Kidney (tissue), 22 donors: ENCODE measurements at places on chromosomes 13 and 19. TPM values are rescaled to one million over a fixed set of nuclear protein-coding genes. Genes with fewer than 3 reads are reported as not detected.
A peak's percentile ranks its signal among the peaks of the same experiment; 100 is the strongest.

- DNase-seq = no peak
These were observed 45.0 kb downstream of the KCTD15 start for GRCh38 chr19:33841685-33842084.

DNA sequence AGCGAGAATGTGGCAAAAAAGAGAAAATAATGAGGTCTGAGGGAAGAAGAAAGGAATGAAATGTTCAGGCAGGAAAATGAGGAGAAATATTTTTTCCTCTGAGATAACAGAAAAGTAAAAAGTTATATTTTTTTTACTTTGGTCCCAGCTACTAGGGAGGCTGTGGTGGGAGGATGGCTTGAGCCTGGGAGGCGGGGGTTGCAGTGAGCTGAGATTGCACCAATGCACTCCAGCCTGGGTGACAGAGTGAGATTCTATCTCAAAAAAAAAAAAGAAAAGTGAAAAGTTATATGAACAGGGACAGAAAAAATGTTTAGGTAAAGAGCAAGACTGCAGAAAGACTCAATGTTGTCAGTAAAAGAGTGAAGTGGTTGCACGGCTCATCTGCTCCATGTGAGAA, 603.7 kb upstream of the GPC6 start:
- no peak for DNase-seq

- DNase-seq = peak; percentile 24
These were observed 4.3 kb upstream of the TMEM255B start for GRCh38 chr13:113754691-113755090.

DNA sequence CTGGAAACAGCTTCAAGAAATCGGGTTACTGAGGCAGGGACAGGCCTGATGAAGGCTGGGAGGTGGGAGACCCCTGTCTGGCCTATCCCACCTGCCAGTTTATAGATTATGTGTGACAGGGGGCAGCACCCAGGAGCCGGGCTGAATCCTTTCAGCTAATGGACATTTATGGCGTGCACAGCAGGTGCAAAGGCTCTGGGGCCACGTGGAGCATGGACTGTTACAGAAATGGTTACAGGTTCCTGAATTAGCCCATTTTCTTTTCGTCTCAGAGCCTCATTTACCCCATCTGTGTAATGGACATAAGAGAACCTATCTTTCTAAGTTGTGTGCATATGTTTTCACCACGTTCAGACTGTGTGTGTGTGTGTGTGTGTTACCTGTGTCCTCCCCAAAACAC, 34.4 kb upstream of the TNFAIP8L1 start:
- DNase-seq = no peak

Gene PABPC3
- polyA plus RNA-seq = not detected

GRCh38 chr13:60837806-60838205, 440.8 kb downstream of the TDRD3 start:
- no peak for DNase-seq

Gene MIPEP
- polyA plus RNA-seq = 46.8 TPM

GRCh38 chr19:58181902-58182576, 822 bp upstream of the ZNF274 start:
- no peak for DNase-seq

Gene ZNF677
- polyA plus RNA-seq = 6.5 TPM

GRCh38 chr13:44423824-44424223, 50.2 kb downstream of the SERP2 start:
- DNase-seq = no peak

Gene DIAPH3
- polyA plus RNA-seq = 2.7 TPM

Gene SYNGR4
- not detected for polyA plus RNA-seq

Gene PCDH9
- polyA plus RNA-seq = 1.6 TPM

Gene PPFIA3
- 20.0 TPM for polyA plus RNA-seq

GRCh38 chr13:75432811-75433244, 49.1 kb downstream of the TBC1D4 start:
- DNase-seq = no peak

- no peak for DNase-seq
These were observed 96.6 kb downstream of the RXFP2 start for GRCh38 chr13:31835932-31836331.

DNA sequence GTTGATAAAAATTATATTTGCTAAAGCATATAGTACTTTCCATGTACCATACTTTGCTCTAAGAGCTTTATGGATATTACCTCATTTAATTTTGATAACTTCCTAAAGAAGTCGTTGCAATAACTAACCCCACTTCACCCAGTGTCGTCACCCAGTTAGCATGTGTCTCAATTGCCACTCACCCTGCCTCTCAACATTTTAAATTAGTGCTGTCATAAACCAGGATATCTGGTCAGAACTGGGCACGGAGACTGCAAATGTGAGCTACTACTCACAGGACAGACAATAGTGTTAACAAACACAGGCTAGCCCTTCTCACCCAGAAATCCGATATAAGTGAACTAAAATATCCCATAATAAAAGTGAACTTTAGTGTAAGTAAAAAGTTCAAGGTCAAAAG, 430.6 kb downstream of the KLF12 start:
- no peak for DNase-seq

DNA sequence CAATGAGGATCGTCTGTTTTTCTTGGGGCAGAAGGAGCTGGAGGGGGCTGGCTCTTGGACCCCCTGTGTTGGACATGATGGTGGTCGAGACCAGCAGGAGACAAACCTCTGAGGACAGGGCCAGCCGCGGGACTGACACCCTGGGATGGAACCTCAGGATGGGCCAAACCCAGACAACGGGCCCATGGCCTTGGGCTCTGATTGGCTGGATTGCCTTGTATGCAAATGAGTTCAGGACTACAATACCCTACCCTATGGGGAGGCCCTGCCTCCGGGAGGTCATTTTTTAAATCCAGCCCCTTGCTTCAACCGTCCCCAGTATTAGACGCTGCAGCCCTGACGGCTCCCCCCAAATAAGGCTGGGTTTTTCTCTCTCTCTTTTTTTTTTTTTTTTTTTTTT, 22.0 kb downstream of the SLC5A5 start:
- DNase-seq = no peak

- DNase-seq = no peak
These were observed 597.4 kb upstream of the SLITRK1 start for GRCh38 chr13:84479656-84480055.

DNA sequence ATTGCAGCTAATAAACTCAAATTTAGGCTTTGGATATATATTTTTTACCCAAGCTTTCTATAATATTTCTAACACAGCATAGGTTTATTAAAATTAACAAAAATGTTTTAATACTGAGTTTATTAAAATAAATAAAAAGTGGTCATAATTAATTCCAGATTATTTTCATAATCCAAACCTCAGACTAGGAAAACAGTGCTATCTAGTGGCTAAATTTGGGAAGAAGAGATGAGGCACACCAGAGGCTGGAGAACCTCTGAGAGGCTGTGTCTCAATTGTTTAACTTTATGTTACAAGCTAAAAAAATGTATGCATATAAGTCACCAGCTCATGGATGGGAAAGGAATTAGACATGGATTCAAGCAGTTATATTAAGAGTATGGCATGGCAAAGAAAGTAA, 392.5 kb downstream of the DIAPH3 start:
- DNase-seq = peak; percentile 19

Gene ZNF700
- polyA plus RNA-seq = 7.2 TPM

DNA sequence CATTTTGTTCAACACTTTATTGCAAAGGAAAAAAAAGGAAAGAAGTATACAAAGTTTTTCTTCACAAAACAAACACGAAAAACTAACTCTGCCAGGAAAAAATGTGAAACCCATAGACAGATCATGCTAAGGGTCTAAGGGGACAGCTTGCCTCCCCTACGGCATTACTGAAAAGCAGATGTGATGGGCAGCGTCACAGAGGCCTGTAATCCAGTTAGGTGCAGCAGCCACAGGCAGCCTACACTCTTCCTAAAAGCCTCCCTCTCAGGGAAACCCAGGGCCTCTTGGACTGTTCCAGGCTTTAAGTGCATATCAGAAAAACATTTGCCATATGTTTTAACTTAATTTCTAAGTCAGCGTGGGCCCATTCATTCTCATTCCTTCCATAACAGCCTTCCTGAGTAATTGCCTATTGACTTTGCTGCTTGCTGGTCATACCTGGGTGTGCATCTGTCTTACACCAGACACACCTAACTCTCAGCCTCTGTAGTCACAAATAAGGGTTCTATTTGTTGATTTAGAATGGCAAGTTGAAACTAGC, 135.7 kb upstream of the SERP2 start:
- no peak for DNase-seq

Gene LILRA6
- not detected for polyA plus RNA-seq

DNA sequence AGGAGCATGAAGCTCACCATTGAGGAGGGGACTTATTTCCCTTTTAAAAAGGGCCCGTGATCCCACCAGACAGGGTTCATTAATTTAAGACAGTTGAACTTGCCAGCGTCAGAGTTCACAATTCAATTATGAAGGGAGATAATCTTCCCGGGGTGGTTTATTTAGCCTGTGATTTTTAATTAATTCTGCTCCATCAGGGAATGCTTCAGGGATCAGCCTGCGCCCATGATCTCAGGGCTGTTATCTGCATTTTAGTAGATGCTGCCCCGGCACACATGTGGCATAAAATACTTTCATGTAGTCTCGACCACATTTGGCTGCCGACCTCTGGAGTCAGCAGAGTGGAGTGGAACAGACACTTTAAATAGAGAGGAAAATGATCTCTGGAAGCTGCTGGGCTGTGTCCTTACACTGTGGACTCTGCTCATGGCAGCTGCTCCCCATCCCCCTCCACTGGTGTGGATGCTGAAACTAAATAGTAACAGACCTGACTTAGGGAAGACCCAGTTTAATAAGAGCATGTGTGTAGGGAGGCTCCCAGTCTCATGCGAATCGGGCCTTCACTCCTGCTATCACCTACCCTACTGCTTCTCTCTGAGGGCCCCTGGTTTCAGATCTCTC, 256.9 kb downstream of the TEX29 start:
- peak; percentile 87 for DNase-seq

Gene USHBP1
- polyA plus RNA-seq = 7.2 TPM

Gene MYADM
- 13.1 TPM for polyA plus RNA-seq

DNA sequence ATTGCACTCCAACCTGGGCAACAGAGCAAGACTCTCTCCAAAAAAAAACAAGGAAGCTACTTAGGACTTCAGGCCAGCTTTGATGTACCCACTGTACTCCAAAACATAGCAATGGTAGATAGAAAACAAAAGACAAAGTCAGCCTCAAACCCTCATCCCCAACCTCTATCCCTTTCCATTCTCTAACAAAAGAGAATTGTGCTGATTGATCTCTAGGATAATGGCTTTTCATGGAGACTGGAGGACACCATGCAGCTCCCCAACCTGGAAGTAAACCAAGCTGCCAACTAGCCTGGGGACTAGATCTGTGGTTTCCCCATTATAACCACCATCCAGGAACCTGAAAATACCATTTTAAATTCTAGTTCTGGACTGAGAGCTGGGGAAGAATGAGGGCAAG, 4.3 kb upstream of the ZDHHC20 start:
- DNase-seq = no peak

DNA sequence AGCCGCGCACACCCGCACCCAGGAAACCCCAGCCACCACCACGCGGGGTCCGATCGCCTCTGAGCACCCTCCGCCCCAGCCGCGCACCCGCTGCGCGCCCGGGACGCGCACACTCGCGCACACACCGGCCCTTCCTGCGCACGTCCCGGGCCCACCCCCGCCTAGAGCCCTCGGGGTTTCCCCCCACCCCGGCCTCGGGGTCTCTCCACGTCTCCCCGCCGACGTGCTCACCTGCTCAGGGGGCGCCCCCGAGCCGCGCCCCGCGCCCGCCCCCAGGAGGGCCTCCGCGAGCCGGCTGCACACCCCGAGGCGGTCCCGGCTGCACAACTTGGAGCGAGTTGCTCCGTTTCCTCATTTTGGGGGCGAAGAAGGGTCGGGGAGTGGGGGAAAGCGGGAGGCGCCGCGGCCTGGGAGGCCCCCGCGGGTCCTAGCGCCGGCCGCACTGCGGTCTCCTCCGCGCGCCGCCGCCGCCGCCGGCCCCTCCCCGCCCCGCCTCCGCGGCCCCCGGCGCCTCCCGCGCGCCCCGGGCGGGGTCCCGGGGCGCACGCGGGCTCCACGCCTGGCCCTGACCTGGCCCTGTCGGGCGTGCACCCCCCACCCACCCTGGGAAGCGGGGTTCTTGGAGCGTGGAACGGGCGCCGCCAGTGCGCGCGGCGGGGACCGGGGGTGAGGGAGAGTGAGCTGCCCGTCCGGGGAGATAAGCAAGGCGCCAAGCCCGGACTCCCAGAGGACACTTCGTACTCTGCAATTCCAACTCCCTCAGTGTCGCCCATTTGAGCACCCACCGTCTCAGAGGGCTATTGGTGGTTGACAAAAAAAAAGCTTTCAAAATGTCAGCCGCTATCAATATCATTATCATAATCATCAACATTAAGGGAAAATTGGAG, at the start of gene MATK:
TSS of gene MATK (minus strand) at position 444 of the 887 bp plus-strand sequence. CDS start 1,246 bp downstream, outside the sequence.
- DNase-seq = no peak
